ENCODE measurements at places on chromosomes 6 and 20.
A peak's percentile ranks its signal among the peaks of the same experiment; 100 is the strongest.

- no peak for DNase-seq
Measured at GRCh38 chr20:46985250-46985649, 90.6 kb downstream of the EYA2 start.

DNA sequence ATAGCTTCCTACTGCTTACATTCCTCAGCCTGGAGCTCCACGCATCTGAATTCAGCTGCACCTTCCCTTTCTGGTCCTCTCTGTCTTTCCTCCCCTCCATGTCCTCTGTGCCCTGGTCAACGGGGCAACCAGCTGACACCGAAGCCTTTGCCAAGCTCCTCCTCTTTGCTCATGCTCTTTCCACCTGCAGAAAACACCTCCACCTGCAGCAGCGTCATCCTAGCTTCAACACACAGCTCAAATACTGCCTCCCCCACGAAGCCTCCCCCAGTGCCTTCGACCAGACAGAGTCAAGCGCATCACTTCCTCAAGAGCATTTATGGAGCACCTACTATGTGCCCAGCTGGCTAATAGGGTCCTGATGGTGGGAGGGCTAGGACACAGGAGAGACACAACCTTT lies 9.2 kb downstream of the CDH22 start:
- DNase-seq, result no peak

DNA sequence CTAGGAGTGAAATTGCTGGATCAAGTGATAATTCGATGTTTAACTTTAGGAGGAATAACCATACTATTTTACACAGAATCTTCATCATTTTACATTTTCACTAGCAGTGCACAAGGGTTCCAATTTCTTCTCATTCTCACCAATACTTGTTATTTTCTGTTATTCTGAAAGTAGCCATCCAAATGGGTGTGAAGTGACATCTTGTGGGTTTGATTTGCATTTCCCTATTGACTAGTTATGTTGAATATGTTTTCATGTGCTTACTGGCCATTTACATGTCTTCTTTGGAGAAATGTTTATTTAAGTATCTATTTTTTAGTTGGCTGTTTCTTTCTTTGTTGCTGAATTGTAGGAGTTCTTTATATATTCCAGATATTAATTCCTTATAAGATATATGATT lies 164.3 kb downstream of the CD109 start:
- no peak for DNase-seq

- DNase-seq, result no peak
Measured at GRCh38 chr6:168908166-168908565, 345.5 kb downstream of the THBS2 start.

DNA sequence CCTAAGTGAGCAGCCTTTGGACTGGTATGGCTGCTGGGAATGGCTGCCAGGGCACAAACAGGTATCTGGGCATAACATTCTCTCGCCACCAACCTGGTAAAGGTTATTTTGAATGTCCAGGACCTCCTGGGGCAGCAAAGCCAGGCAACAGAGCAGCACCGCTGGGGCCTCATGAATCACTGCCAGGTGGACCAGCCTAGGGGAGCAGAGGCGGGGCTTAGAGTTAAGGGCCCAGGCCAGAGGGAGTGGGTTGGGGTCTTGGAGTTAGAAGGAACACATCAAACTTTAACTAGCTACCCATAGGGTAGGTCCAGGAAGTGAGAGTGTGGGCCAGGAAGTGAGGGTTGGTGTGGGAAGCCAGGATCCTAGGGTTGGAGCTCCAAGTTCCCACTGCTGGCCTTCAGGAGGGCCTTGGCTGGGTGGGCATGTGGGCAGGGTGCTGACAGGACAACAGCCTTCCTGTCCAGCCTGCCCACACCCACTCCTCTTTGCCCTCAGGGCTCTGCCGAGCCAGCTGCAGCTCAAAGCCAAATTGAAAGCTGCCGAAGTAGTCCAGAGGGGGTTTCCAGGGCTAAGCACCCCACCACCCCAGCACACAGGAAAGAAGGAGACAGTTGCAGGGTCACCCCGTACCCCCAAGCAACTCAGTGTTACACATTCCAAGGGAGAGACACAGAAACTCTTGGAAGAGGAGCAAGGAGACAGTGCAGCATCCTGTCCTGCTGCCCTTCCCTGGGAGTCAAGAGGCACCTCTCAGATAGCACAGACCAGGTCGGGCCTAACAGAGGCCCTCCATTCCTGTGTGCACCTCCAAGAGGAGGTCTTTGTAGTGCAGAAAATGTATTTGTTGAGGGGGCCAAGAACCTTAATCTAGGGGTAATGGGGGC lies 2.6 kb downstream of the NFKBIE start:
- no peak for DNase-seq

- no peak for DNase-seq
Measured at GRCh38 chr6:14618759-14619418, 501.3 kb downstream of the CD83 start.

DNA sequence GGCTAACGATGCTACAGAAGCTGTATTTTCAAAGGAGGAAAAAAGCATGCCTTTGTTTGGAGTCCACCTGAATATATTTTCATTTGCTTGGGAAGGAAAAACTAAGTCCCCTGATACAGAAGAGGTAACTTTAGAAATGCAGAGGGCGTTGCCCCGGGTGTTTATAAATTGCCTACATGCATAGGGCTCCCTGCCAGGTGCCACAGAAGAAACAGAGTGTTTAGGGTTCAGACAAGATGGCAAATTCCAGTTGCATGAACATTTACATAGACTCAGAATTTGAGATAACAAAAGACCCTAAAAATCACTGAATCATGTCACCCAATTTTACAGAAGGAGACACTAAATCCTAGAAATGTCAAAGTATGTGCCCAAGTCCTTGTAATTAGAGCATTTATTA lies 19.9 kb downstream of the RIN2 start:
- no peak for DNase-seq

GRCh38 chr6:168967281-168967925 lies 286.2 kb downstream of the THBS2 start:
- DNase-seq, result no peak

- no peak for DNase-seq
Measured at GRCh38 chr6:31186052-31186734, 15.7 kb upstream of the POU5F1 start.

GRCh38 chr6:101393251-101393828 lies at the start of gene GRIK2:
TSS of gene GRIK2 (plus strand) at chr6:101393708.
- peak; percentile 4 for DNase-seq

DNA sequence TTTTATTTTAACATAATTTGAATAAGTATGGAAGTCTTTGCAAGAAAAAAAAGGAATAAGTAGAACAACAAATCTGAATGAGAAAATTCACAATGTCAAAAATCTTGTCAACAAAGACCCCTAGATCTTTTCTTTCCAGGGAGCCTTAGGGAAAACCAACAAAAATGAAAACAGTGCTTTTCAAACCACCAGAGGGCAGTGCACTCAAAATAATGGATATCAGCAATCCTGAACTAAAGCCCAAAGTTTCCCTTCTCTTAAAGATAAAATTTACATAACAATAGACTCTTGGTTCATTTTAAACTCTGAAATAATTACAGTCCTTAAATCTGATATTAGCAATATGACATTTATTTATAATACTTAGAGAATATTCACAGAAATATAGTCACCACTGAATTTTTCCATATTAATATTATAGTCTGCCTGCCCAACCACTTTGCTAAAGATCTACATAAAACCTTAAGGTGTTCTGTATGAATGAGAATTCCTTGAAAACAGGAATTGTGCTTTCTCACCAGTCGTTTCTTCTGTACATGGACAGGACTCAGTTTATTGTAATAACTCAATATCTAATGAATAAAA lies 105.3 kb upstream of the BMP5 start:
- no peak for DNase-seq

GRCh38 chr20:35232575-35232974 lies 6.1 kb downstream of the MMP24 start:
- DNase-seq, result no peak

DNA sequence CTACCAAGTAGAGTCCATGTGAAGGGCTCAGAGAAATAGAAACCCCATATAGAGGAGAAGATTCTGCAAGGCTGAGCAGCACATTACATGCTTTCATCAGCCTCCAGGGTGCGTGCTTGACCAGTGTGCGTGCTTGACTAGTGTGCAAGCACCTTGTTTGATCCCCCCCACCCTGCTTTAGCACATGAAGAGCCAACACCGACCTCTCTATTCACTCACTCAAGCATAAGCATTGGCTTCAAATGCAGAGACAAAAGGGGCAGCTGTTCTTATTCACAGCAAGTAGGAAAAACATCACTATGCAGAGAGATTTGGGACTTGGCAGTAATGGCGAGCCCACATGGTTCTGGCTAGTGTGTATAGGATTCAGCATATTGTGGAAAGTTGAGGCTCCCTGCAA lies 278.7 kb upstream of the RNF217 start:
- no peak for DNase-seq

- DNase-seq, result no peak
Measured at GRCh38 chr6:5670381-5670780, 336.3 kb downstream of the NRN1 start.

DNA sequence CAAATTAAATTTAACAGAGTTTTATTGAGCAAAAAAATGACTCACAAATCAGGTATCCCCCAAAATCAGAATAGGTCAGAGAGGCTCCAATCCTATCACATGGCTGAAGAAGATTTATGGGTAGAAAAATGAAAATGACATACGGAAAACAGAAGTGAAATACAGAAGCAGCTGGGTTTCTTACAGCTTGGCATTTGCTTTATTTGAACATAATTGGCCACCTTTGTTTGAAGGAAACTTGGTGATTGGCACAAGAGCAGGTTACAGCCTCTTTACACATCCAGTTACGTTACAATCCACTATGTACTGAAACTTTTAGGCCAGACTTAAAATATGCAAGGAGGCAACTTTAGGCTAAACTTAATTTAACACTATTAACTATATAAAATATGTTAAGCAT lies 11.7 kb upstream of the TREM2 start:
- DNase-seq, result no peak
